Right forelimb (tissue), 1 donor: ENCODE measurements at places on chromosomes 3 and 15.

DNA sequence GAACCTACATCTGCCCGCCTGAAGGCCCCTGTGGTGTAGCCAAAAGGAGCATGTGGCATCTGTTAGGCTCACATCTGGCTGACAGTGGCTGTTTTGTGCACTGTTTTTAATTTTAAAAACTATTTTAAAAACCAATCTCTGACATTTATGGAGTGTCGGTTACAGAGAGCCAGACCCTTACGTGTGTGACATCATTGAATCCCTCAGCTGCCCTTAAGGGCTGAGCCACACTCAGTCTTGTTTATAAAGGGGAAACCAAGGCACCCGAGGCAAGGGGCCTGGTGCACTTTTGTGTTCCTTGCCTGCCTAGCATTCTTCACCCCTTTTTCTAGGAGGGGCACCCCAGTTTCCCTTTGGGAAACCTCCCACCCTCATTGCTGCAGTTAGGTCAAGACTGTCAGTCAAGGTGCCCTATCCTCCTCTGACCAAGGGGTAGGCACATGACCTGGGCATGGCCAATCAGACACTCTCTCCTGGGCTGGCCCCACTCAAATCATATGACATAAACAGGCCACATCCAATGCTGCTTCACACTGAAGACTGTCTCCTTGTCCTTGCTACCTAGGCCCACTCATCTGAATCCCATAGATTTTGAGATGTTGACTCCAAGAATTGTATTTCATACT lies 105.3 kb downstream of the LSM3 start:
- no peak for DNase-seq

- peak; percentile 85 for DNase-seq
Observed at GRCh38 chr15:84824260-84825007, 7.3 kb downstream of the ALPK3 start.

DNA sequence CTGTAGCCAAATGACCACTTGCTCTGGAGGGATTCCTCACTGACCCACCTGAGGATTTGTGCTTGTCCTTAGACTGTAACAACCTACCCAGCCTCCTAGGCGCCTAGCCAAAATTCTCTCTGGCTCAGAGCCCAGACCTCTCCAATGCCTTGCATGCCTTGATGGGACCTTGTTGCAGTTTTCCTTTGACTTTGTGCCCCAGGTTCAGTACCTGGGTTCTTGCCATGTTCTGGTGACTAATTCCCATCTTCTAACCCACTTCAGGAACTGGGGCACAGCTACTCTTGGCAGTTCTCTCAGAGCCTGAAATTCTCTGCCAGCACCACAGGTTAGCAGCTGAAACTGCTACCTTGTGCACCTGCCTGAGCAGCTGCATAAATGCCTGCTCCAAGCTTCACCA lies 27.0 kb upstream of the UBE3A start:
- DNase-seq = no peak

DNA sequence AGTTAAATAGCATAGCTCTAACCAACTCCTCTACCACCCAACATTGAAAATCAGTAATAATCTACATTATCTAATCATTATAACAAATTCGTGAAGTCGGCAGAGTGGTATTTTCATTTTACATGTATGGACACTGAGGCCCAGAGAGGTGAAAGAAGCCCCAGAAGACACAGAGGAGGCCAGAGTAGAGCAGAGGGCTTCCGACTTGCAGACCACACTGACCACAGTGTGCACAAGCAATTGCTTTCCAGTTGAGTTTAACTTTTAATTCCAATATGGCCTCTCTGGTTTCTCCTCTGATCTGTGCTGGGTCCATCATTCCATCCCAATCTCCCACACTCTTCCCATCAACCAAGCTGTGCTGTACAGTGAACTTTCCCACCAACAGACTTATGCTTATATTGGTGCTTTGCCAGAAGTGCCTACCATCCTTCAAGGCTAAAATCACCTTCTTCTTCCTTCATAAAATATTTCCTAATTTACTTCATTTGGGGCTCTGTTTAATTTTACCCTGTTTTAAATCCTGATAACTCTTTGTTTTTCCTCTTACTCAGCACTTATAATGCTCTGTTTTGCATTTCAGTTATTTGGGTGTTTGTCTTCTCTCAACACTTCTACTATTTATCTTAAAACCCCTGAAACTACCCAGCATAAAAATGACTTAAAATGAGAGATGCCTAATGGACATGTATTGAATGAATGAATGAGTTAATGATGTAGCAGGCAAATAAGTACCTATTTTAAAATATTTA lies 81.8 kb upstream of the TNFSF10 start:
- DNase-seq = no peak

DNA sequence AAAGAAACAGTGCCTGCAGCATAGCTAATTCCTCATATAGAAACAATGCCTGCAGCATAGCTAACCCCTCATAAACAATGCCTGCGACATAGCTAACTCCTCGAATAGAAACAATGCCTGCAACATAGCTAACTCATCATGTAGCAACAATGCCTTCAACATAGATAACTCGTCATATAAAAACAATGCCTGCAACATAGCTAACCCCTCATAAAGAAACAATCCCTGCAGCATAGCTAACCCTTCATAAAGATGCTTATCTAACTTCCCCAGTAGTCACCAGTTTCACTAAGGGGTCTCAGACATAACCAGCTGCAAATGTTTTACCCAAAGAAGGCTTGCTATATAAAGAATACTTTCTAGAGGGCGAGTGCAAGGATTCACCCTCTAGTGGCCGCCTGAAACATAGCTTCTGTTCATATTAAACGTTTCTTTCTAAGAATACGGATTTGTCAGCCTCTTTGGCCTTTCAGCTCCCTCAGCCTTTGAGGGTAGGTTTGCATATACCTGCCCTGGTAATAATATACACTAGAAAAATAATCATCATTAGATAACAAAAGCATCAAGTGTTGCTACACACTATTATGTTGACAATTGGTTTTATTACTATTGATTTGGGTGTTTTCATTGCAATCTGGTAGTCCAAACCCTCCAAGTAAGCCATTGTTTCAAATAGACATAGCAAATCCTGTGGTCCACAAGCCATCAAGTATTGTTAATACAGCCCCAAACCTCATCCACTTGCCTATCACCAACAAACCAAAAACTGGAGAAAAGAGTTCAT lies 44.4 kb upstream of the FAN1 start:
- no peak for DNase-seq

GRCh38 chr3:195531683-195532082 lies 11.4 kb downstream of the PPP1R2 start:
- DNase-seq = no peak

- no peak for DNase-seq
Observed at GRCh38 chr3:156038869-156039268, 81.5 kb upstream of the KCNAB1 start.

- no peak for DNase-seq
Observed at GRCh38 chr3:79551997-79552396, 215.8 kb downstream of the ROBO1 start.

- DNase-seq = no peak
Observed at GRCh38 chr3:38379201-38379770, 32.7 kb downstream of the XYLB start.

DNA sequence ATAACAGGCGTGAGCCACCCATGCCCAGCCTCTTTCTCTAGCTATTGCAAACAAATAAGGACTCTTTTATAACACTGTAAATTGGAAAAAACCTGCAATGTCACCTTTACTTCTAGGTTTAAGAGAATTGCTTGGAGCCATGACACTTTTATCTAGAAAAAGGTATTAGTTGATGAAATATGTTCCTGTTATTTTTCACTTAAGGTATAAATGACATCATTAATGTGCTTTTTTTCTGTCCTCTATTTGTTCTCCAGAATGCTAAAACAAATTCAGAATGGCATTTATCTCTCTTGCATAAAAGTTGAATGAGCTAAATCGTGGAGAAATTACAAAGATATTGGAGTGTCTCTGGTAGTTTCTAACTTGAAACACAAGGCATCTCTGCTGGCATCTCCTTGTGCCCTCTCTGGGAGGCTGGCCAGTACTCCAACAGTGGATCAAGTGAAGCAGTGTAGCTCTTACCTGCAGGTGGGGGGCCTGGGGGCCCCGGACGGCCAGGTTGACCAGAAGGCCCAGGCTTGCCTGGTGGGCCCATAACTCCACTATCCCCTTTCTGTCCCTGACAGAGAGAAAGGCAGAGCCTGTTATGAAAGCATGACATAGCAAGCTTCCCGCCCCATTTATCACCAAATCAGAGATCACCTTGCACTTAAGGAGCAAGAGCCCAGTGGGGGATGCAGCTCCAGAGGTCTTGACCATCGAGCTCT lies 38.6 kb downstream of the EAF1 start:
- no peak for DNase-seq
